ENCODE measurements at places on chromosomes 6 and 20. TPM values are rescaled to one million over a fixed set of nuclear protein-coding genes. Genes with fewer than 3 reads are reported as not detected.

The CTAGE9 gene
- not detected for total RNA-seq

The DUSP15 gene
- total RNA-seq = 1.8 TPM

The UNC5CL gene
- total RNA-seq = 4.6 TPM

The PIM1 gene
- total RNA-seq = 99.7 TPM

The SNAI1 gene
- 4.3 TPM for total RNA-seq

The PREX1 gene
- total RNA-seq = 99.4 TPM

The SH3BGRL2 gene
- not detected for total RNA-seq

The PI16 gene
- total RNA-seq = 1.1 TPM

The GCNT2 gene
- 38.1 TPM for total RNA-seq

GRCh38 chr6:75329703-75330102, 45.1 kb upstream of the TMEM30A start:
- no peaks in the 10 kb centered on the region for H3K36me3 ChIP-seq
- H3K4me1 ChIP-seq = no peaks in the 10 kb centered on the region
- DNase-seq = no peak
- H3K27me3 ChIP-seq = no peaks in the 10 kb centered on the region
- no peak overlapping the region for H3K4me3 ChIP-seq

DNA sequence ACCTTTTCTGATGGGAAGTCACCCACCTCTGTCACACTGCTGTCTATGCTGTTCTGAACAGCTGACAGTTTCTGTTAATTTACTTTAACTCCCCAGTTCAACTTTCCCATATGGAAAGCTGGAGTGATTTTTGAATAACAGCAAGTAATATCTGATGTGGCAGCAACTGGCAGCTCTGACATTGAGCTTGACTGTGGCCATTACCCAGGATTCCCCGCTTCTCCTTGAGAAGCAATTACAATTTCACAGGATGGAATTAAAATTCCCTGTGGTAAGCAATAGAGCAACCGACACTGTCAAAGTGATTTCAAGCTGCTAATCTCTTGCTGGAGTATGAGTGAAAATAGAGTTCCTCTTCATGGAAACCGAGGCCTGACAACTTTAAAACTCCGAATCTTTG, 348.1 kb upstream of the SOX4 start:
- DNase-seq = no peak
- H3K36me3 ChIP-seq = no peaks in the 10 kb centered on the region
- H3K4me3 ChIP-seq = no peak overlapping the region
- H3K27me3 ChIP-seq = no peaks in the 10 kb centered on the region
- H3K4me1 ChIP-seq = no peaks in the 10 kb centered on the region
- H3K27ac ChIP-seq = no peak overlapping the region

- H3K4me3 ChIP-seq = no peak overlapping the region
- no peak overlapping the region for H3K27ac ChIP-seq
- no peaks in the 10 kb centered on the region for H3K27me3 ChIP-seq
- no peak for DNase-seq
- H3K4me1 ChIP-seq = no peaks in the 10 kb centered on the region
These were observed 195.0 kb upstream of the HEY2 start for GRCh38 chr6:125554456-125554855.

DNA sequence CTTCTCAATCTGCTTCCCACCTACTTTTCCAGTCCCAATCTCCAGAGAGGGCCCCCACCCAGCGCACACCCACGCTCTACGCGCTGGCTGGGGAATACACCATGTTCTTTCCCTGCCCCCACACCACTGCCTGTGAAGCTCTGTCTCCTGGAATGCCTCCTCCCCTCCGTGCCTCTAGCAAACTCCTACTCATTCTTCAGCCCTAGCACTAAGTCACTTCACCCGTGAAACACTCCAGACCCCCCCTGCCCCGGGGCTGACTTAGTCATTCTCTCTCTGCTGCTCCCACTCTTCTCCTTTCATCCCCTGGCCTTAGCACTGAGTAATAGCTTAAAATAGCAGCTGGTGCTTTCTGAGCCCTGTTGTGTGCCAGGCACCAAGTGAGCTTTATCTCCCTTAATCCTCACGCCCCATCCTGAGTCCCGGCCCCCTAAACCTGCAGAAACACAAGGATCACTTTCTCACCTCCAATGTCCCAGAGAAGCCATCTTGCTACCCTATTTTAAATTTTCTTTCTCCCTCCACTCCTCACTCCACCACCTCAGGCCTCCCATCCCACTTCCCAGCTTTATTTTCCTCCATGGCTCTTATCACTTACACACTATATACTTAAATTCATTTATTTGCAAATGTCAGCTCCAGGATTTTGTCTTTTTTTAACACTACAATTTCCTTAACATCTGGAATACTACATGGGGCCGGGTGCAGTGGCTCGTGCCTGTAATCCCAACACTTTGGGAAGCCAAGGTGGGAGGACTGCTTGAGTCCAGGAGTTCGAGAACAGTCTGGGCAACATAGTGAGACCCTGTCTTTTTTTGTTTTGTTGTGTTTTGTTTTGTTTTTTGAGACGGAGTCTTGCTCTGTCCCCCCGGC, 6.3 kb upstream of the PARD6B start:
- H3K27ac ChIP-seq = no peak overlapping the region
- no peak for DNase-seq
- H3K36me3 ChIP-seq = no peaks in the 10 kb centered on the region
- H3K4me3 ChIP-seq = no peak overlapping the region
- H3K27me3 ChIP-seq = no peaks in the 10 kb centered on the region

DNA sequence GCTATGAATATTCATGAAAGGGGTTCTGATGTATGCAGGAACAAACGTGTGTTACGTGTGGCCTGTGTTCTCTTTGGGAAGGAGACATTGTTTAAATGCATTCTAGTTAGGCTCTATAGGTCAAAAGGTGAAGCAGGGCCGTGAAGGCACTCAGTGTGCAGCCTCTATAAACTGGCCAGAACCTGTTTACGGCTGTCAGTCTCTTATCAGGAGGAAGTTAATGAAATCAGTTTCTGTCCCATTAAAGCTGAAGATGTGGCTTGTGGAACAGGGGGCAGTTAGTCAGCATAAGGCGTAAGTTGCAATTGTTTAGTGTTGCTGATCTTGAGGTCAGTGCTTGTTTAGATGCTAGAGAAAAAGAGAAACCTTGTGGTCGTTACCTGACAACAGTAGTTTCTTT, 111.5 kb upstream of the KCNG1 start:
- H3K36me3 ChIP-seq = no peaks in the 10 kb centered on the region
- H3K4me1 ChIP-seq = peaks cover 32% of the 10 kb centered on the region
- no peak overlapping the region for H3K4me3 ChIP-seq
- DNase-seq = no peak

DNA sequence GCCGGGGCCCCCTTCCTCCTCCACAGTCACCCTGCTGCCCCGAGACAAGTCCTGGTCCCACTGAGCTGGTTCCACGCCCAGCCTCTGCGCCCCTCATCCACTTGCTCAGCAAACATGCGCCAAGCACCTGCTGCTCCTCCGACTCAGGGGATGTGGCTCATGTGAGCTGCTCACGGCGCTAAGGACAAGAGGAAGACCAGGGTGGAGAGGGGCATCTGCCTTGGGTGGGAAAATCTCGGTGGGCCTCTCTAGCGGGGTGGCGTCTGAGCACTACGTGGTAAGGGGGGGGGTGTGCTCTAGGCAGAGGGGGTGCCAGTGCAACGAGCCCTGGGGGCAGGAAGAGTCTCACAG, 4.5 kb downstream of the LAMA5 start:
- peaks cover 4% of the 10 kb centered on the region for H3K27me3 ChIP-seq
- no peak overlapping the region for H3K27ac ChIP-seq
- H3K36me3 ChIP-seq = no peaks in the 10 kb centered on the region

- H3K27ac ChIP-seq = no peak overlapping the region
- no peaks in the 10 kb centered on the region for H3K27me3 ChIP-seq
- H3K4me1 ChIP-seq = peaks cover 7% of the 10 kb centered on the region
- DNase-seq = no peak
- no peak overlapping the region for H3K4me3 ChIP-seq
These were observed 33.4 kb downstream of the KCNS1 start for GRCh38 chr20:45067558-45067957.

- H3K27ac ChIP-seq = no peak overlapping the region
- no peak for DNase-seq
- H3K4me1 ChIP-seq = no peaks in the 10 kb centered on the region
- no peaks in the 10 kb centered on the region for H3K27me3 ChIP-seq
These were observed 77.0 kb downstream of the CDH4 start for GRCh38 chr20:61328911-61329558.

GRCh38 chr6:47366335-47366890, 56.7 kb upstream of the TNFRSF21 start:
- no peak overlapping the region for H3K4me3 ChIP-seq
- H3K4me1 ChIP-seq = no peaks in the 10 kb centered on the region
- H3K27ac ChIP-seq = no peak overlapping the region
- DNase-seq = no peak
- no peaks in the 10 kb centered on the region for H3K27me3 ChIP-seq
- no peaks in the 10 kb centered on the region for H3K36me3 ChIP-seq

DNA sequence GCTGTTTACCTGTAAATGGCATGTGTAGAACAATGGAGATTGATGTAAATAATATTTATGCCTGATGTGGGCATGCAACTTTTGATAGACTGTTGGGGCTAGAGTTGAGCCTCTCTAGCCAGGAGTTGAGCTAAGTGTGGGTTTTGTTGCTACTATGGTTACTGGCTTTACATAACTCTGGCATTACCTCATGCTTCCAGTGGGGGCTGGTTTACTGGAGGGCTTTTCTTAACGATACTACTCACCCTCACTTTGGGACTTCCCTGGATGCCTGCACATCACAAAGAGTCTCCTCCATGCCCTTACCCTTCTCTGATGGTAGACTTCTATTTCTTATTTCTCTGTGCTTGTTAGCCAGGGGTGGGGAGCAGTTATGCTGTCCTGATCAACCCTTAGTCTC, 524.6 kb upstream of the CDH4 start:
- no peaks in the 10 kb centered on the region for H3K36me3 ChIP-seq
- H3K27me3 ChIP-seq = no peaks in the 10 kb centered on the region
- H3K4me1 ChIP-seq = no peaks in the 10 kb centered on the region
- H3K27ac ChIP-seq = no peak overlapping the region

DNA sequence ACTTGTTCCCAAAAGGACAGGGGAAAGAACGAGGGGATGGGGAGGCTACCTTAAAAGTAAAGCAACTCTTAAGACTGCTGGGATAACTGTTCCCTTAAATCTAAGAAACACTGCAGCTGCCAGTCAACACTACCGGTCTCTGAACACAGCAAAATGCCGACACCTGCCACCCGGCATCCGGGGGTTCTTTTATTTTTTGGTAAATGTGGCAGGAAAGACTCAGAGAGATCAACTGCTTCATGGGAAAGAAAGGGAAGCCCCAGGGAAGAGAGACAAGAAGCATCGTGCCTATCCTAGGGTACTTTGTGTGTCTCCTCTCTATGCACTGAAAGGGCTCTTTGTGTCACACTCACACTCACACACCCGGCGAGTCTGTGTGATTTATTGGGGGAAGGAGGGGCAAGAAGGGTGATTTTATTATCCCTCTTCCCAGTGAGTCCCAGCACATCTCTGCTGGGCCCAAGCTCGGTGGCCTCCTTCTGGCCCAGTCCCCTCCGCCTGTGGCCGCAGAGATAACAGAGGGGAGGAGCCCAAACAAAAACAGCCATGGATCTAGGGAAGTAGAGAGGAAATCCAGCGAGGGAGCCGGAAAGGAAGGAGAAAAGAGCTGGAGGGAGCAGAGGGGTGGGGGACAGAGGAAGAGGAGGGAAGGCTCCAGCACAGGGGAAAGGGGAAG, 1.4 kb downstream of the FYN start:
- H3K27me3 ChIP-seq = no peaks in the 10 kb centered on the region
- peak overlapping the region; percentile 61 for H3K4me3 ChIP-seq
- no peak for DNase-seq
- peaks cover 26% of the 10 kb centered on the region for H3K4me1 ChIP-seq

DNA sequence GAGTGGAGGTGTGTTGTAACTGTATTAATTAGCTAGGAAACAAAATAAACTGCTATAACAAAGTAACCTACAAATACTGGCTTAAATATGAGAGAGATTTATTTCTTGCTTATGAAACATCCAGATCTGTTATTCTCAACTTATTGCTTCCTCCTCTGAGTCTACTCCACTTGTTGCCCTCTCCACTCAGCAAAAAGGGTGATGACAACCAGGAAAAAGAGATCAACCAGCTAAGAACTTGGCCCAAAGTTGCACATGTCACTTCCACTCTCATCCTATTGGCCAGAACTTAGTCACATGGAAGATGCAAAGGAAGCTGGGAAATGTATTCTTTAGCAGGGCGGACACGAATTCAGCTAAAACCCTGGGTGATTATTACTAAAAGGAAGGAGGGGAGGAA, 5.2 kb upstream of the TP53RK start:
- no peak overlapping the region for H3K4me3 ChIP-seq
- no peak overlapping the region for H3K27ac ChIP-seq
- H3K36me3 ChIP-seq = no peaks in the 10 kb centered on the region
- peaks cover 3% of the 10 kb centered on the region for H3K27me3 ChIP-seq
- peak; percentile 20 for DNase-seq

- DNase-seq = no peak
- no peaks in the 10 kb centered on the region for H3K27me3 ChIP-seq
- H3K4me3 ChIP-seq = no peak overlapping the region
- no peak overlapping the region for H3K27ac ChIP-seq
- peaks cover 9% of the 10 kb centered on the region for H3K4me1 ChIP-seq
These were observed 42.5 kb downstream of the MBOAT1 start for GRCh38 chr6:20169786-20170185.

DNA sequence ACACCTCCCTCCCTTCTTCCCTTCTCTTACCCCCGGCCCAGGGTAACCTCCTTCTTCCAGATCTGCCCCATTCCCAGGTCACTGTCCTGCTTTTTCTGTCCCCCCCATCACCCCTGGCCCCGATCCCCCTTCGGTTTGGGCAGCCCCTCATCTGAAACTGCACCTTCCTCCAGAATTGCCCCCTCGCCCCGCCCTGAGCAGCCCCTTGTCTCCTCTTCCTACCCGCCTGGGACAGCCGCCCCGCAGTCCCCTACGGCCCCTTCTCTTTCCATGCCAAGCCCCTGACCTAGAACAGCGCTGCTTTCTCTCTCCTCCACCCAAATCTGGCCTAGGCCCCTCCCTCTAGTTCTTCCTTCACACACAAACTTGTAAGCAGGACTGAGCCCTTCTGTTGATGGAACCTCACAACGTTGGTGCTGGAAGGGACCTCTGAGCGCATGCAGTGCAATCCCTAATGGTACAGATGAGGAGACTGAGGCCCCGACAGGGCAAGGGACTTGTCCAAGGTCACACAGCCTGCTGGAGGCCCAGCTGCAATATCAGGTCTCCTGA, 630 bp downstream of the PPP2R5D start:
- DNase-seq = peak; percentile 40
- H3K4me1 ChIP-seq = peaks cover 12% of the 10 kb centered on the region
- peak overlapping the region; percentile 46 for H3K27ac ChIP-seq
- no peaks in the 10 kb centered on the region for H3K27me3 ChIP-seq
- peaks cover 19% of the 10 kb centered on the region for H3K36me3 ChIP-seq

DNA sequence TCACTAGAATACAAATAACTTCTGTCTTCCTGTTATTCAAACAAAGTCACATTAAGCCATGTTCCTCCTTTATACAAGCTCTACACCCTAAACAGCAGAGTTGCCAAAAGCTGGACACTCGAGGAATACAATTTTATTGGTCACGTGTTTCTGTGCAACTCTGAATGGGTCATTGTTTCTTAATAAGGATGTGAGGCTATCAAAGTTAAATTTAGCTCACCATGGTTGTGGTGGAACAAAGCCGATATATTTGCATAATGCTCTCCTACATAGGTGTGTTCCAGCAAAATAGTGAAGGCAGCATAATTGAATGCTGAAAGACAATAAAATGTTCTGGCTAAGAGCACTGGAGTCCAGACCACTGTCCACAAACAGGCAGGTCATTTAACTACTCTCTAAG, 36.9 kb upstream of the CD2AP start:
- peaks cover 38% of the 10 kb centered on the region for H3K4me1 ChIP-seq
- DNase-seq = peak; percentile 53
- H3K27me3 ChIP-seq = no peaks in the 10 kb centered on the region
- no peaks in the 10 kb centered on the region for H3K36me3 ChIP-seq
- H3K27ac ChIP-seq = no peak overlapping the region
